ENCODE measurements at places on chromosomes 5 and 9. TPM values are rescaled to one million over a fixed set of nuclear protein-coding genes. Genes with fewer than 3 reads are reported as not detected.

MEGF9 gene
- total RNA-seq, result 9.7 TPM

ANKRD34B gene
- not detected for total RNA-seq

IPPK gene
- 16.9 TPM for total RNA-seq

ANKRD31 gene
- 0.05 TPM for total RNA-seq

NPM1 gene
- 1,923 TPM for total RNA-seq

DHX29 gene
- total RNA-seq, result 39.5 TPM

SH3RF2 gene
- total RNA-seq, result 0.17 TPM

LRRC26 gene
- not detected for total RNA-seq

SPZ1 gene
- not detected for total RNA-seq

FRMD3 gene
- 6.1 TPM for total RNA-seq

NEURL1B gene
- total RNA-seq, result 26.0 TPM

GFRA3 gene
- not detected for total RNA-seq

DEPDC1B gene
- 6.8 TPM for total RNA-seq

ENHO gene
- not detected for total RNA-seq

DAP gene
- total RNA-seq, result 36.2 TPM

KIF2A gene
- total RNA-seq, result 105 TPM

CD74 gene
- 4.8 TPM for total RNA-seq

FKBP15 gene
- 25.3 TPM for total RNA-seq

GLRA1 gene
- total RNA-seq, result not detected
